Retinal pigment epithelial cell (primary cell): ENCODE measurements at places on chromosomes 2 and 18.
A peak's percentile ranks its signal among the peaks of the same experiment; 100 is the strongest.

DNA sequence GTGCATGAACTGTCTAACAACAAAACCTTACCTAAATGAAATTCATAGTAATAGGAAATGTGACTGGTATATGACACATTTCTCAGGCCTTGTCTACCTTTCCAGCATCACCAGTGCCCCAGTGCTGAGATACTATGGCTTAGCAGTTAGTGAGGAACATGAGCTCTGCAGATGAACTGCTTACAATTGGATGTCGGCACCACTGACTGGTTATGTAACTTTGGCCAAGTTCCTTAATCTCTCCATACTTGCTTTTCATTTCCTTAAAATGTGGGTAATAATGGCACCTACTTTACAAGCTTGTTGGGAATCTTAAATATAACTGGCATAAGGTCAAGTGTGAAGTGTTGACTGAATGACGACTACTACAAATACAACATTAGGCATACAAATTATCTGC, 136.3 kb downstream of the OLA1 start:
- DNase-seq = no peak

DNA sequence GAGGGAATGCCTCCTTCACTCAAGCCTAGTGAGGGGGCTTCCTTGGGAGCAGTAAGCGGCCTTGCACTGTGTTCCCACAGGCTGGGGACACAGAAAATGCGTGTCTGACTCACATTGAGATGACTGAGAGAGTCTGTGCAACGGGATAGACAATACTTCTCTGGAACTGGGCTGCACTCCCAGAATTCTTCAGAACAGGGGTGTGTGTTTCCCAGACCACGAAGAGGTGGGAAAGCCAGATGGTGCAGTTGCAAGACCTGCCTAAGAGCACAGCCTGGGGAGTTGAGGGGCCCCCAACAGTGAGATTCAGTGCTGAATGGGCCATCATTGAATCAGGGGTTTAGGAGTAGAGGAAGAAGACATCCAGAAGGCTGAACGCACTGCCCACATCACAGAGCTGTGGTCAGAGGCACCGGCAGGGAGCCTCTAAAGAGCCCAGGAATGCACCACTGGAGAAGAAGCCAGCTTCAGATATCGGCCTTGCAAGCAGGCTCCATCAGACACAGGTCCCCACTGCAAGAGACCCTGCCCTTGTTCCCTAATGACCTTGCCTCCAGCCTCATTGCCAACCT, 36.6 kb upstream of the MRPL19 start:
- DNase-seq = no peak

- no peak for DNase-seq
Observed at GRCh38 chr2:232419245-232420072, 12.8 kb downstream of the ALPG start.

GRCh38 chr2:106649306-106649705, 162.1 kb downstream of the CD8B2 start:
- DNase-seq = no peak

DNA sequence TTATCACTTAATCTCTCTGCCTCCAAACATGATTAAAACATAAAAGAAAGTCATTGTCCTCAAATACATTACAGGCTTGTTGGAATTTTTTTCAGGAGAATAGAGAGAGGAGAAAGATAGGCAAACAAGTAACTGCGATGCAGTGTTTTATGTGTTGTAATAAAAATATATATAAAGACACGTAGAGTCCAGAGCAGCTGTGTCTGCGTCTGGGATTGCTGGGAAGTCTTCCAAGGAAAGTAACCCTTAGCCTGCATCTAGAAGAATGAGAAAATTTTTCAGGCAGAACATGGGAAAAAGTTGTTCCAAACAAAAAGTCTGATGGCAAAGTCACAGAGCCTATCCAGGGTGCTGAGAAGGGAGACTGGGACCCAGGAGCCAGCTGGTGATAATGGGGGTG, 91.8 kb upstream of the ST6GAL2 start:
- no peak for DNase-seq

GRCh38 chr2:40096360-40096759, 317.3 kb upstream of the THUMPD2 start:
- no peak for DNase-seq

GRCh38 chr2:48915227-48915626, 159.7 kb upstream of the LHCGR start:
- no peak for DNase-seq

DNA sequence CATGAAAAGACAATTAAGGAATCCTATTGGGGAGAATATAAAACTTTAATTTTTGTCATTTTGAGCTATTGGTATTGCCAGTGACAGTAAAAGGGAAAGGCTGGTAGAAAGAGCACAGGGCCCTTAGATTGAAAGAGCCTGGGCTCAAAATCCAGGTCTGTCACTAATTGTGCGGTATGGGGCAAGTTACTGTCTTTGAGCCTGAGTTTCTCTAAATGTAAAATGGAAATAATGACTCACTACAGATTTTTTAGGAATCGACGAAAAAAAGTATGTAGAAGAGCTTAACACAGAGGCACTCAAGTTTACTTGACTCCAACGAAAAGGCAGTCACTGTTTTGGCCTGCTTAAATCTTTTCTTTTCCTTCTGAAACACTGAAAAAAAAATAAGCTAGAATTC, 7.0 kb downstream of the NDUFV2 start:
- DNase-seq = no peak

DNA sequence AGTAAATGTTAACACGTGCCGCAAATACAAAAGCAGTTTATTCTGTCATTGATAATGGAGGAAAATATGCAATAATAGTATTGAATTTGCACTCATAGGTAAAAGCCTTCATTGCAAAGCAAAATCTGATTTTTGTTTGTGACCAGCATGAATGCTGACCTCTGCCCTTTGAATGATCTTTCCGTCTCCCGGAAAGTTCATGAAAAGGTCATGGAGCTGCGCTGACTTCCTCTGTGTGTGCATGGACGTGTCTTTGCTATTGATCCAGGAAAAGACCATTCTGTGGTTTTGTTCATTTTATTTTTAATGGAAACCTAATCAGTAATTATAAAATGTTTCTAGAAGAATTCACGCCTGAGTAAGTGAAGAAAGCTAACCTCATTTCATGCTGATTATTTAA, 320.0 kb downstream of the MTX2 start:
- no peak for DNase-seq

- DNase-seq = no peak
Observed at GRCh38 chr2:180002198-180002770, 4.8 kb downstream of the CWC22 start.

- no peak for DNase-seq
Observed at GRCh38 chr2:102435741-102436140, 12.8 kb downstream of the IL18RAP start.

DNA sequence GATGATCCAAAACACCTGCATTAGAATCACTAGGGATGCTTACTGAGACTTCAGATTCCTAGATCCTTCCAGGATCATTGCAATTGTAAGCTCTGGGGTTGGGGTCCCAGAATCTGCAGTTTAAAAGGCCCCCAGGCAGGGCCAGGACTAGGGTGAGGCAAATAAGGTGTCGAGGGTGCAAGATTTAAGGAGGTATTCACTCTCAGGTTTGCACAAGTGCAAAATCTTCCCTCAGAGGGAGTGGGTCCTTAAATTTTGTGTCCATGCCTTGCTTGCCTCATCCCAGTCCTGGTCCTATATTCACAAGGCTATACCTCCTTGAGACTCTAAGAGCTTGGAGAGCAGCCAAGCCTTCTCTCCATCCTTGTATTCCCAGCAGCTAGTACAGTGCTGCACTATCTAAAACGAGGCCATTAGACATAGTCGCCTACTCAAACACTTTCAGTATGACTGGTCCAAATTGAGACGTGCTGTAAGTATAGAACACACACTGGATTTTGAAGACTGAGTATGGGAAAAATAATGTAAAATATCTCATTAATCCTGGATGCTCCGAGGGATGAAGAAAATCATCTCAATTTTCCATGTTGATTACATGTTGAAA, 31.6 kb upstream of the MREG start:
- no peak for DNase-seq

DNA sequence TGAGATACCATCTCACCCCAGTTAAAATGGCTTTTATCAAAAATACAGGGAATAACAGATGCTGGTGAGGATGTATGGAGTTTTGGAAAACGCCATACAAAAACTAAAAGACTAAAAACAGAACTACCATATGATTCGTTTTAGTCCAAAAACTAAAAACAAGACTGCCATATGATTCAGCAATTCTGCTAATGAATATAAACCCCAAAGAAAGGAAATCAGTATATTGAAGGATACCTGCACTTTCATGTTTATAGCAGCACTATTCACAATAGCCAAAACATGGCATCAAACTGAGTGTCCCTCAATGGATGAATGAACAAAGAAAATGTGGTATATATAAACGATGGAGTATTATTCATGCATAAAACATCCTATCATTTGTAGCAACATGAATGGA, 224.4 kb upstream of the MC4R start:
- no peak for DNase-seq

- DNase-seq = no peak
Observed at GRCh38 chr2:170772295-170772694, 2.1 kb downstream of the ERICH2 start.

- DNase-seq = no peak
Observed at GRCh38 chr2:139963863-139964355, 1183.7 kb upstream of the NXPH2 start.

DNA sequence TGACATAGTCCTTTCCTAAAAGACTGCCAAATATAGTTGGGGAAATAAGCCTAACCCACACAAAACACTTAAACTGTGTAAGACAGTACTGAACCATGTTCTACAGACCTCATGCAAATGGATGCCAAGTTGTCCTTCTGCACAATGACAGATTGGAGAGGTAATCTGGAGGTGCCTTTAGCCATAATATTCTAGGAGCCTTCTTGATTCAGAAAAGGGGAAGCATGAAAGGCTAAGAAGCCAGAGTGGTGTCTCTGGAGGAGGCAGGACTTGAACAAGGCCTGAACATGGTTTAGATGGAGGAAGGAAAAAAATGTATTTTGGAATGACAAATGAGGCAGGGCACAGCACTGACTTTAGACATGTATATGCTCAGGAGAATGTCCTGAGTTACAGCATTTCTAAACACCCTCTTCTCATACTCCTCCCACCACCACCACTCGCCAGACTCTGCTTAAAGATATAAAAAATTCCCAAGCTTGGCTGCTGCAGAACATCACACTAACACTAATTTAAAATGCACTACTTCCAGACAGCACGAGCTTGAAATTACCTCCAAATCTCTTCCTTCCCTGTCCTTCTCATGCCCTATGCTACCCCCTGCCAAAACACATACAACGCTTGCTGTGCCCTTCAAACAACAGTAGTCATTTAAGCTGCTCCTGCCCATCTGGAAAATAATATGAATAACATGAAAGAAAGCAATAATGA, 110.4 kb downstream of the ANKRD44 start:
- no peak for DNase-seq

DNA sequence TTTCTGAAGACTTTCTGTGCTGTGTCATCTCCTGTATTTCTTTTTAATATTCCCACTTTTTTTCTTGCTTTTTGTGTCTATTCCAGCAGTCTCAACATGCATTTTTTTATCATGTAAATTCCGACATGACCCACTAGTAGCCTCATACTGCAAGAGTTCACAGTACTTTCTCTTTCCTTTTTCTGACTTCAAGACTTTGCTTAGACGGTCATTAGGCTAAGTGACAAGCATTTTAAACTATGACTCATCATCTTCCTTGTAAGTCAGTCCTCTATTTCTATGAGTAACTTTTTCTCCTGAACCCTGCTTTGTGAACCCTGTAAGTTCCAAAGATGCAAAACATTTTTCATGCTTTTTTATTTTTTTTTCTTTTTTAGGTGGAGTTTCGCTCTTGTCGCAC, 381.2 kb downstream of the TXNL1 start:
- DNase-seq = peak; percentile 26

- DNase-seq = no peak
Observed at GRCh38 chr2:38933653-38934052, 44.0 kb downstream of the ARHGEF33 start.

- no peak for DNase-seq
Observed at GRCh38 chr2:215612786-215613185, 176.9 kb upstream of the FN1 start.

- DNase-seq = no peak
Observed at GRCh38 chr18:4058179-4058578, 396.9 kb downstream of the DLGAP1 start.

DNA sequence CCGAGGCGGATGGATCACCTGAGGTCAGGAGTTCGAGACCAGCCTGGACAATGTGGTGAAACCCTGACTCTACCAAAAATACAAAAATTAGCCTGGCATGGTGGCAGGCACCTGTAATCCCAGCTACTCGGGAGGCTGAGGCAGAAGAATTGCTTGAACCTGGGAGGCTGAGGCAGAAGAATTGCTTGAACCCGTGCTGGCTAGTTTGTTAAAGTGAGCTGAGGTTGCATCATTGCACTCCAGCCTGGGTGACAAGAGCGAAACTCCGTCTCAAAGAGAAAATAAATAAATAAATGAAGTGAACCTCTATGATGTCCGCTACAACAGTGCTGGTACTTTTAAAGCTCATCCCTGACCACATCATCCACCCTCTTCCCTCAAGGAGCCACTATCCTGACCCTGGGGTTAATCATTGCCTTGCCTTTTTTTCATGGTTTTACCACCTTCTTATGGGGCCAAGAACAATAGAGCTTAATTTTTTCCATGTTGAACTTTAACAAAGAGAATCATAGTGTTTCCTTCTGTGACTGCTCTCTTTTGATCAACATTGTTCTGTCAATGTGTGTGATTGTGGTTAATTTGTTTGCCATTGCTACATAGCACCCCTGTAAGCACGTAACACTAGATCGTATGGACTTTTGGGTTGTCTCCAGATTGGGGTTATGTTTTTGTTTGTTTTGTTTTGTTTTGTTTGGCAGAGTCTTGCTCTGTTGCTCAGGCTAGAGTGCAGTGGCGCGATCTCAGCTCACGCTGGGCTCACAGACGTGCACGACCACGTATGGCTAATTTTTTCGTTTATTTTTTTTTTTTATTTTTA, 17.1 kb upstream of the ATRAID start:
- DNase-seq = no peak

DNA sequence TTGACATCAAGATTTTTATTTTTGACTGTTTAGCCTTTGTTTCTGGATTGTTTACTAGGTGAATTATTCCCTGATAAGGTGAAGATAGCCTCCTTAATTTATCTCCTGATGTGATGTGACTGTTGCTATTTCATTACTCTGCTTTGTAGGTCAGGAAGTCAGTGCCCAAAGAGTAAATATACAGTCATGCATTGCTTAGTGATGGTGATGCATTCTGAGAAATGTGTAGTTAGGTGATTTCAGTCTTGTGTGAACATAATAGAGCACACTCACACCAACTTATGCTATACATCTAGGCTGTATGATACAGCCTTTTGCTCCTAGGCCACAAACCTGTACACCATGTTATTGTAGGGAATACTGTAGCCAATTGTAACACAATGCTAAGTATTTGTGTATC, 102.4 kb upstream of the THUMPD2 start:
- DNase-seq = no peak

DNA sequence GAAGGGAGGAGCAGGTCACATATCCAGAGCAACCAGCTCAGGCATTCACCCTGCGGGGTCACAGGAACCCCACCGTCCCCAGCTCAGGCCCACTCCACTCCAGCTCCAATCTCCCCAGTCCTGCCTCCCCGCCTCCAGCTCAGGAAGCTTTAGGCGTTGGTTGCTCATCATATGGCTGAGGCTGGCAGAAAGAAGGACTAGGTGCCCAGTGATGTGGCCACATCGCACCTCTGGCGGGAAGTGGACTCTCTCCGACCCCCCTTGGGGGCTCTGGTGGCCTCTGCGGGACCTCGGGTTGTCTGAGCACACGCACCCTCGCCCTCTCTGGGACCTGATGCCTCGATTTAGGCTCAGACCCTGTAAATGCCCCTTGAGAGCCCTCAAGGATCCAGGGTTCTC, 187.7 kb downstream of the ZFP36L2 start:
- no peak for DNase-seq
